ENCODE measurements at places on chromosomes 11 and 22. TPM values are rescaled to one million over a fixed set of nuclear protein-coding genes. Genes with fewer than 3 reads are reported as not detected.

The OR6A2 gene
- not detected for total RNA-seq

The GAL gene
- total RNA-seq: 8.5 TPM

The TNNT3 gene
- total RNA-seq: 0.98 TPM

The MARK2 gene
- total RNA-seq: 53.7 TPM

The OR5A1 gene
- total RNA-seq: not detected

The TRIM6 gene
- total RNA-seq: 4.7 TPM

The RAB30 gene
- total RNA-seq: 5.1 TPM

The NPAS4 gene
- not detected for total RNA-seq

The HTR3B gene
- total RNA-seq: not detected

The TBX10 gene
- total RNA-seq: not detected

The MS4A12 gene
- total RNA-seq: not detected

The TRIM49 gene
- total RNA-seq: not detected

The CRYBA4 gene
- not detected for total RNA-seq

The OR10A2 gene
- not detected for total RNA-seq

The RFPL1 gene
- not detected for total RNA-seq

The CLMP gene
- total RNA-seq: 25.7 TPM

The SLC22A8 gene
- not detected for total RNA-seq

The C22orf42 gene
- not detected for total RNA-seq

The LMO1 gene
- total RNA-seq: not detected

The CNIH2 gene
- total RNA-seq: not detected

The C11orf16 gene
- total RNA-seq: not detected

The YPEL4 gene
- not detected for total RNA-seq

The SULT4A1 gene
- 0.09 TPM for total RNA-seq

The PRR33 gene
- not detected for total RNA-seq

The MOV10L1 gene
- 0.07 TPM for total RNA-seq

The GRAP2 gene
- not detected for total RNA-seq

The RFPL3 gene
- not detected for total RNA-seq

The GAB2 gene
- 3.5 TPM for total RNA-seq

The CYTH4 gene
- total RNA-seq: 0.21 TPM

The NELL1 gene
- not detected for total RNA-seq

The OLFML1 gene
- not detected for total RNA-seq

The KIRREL3 gene
- not detected for total RNA-seq

All from airway epithelial cell (primary cell).